ENCODE measurements at places on chromosomes 2 and 18. TPM values are rescaled to one million over a fixed set of nuclear protein-coding genes. Genes with fewer than 3 reads are reported as not detected.

The GRB14 gene
- not detected for total RNA-seq

The ACMSD gene
- not detected for total RNA-seq

The IL1A gene
- 0.17 TPM for total RNA-seq

The SSB gene
- 122 TPM for total RNA-seq

The SLC66A2 gene
- total RNA-seq: 26.8 TPM

The TNFAIP6 gene
- total RNA-seq: not detected

The KIF5C gene
- 18.6 TPM for total RNA-seq

The MOCOS gene
- not detected for total RNA-seq

The AMER3 gene
- total RNA-seq: not detected

The REG3A gene
- not detected for total RNA-seq

The FNDC4 gene
- total RNA-seq: not detected

The TCF23 gene
- not detected for total RNA-seq

The ZNF512 gene
- 34.7 TPM for total RNA-seq

GRCh38 chr2:161265874-161266273 lies 42.4 kb upstream of the PSMD14 start:
- no peak for DNase-seq

DNA sequence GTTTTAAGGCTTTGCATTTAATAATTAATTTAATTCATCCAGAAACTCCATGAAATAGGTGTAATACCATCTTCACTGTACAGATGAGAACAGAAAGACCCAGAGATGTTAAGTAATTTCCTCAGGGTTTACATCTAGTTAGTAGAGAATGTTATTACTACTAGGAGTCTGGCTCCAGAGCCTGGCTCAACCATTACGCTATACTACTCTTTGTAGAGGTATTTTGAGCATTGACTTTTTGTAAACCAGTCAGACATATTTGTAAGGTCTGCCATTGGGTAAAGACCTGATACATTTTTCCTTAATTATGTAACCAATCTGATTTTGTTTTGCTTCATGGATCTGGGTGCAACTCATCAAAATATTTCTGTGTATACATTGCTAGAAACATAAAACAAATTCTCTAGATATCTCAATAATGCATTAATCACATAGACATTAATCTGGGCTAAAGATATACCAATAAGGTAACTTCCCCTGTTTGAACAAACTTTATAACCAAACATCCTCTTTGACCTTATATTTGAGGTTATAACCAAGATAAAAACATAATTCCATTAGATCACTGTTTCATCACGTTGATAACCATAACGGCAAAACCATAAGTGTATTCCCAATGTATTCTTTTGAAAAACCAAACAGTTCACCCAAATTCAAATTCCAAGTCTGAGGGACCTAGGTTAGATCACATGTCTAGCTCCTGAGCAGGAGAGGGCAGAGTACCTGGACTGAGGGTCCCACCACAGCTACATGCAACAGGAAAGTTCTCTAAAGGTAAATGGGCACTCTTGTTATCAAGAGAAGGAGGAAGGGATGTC lies 135.0 kb downstream of the IKZF2 start:
- DNase-seq: no peak

- DNase-seq: no peak
Observed at GRCh38 chr18:23650968-23651927, 11.5 kb downstream of the ANKRD29 start.

DNA sequence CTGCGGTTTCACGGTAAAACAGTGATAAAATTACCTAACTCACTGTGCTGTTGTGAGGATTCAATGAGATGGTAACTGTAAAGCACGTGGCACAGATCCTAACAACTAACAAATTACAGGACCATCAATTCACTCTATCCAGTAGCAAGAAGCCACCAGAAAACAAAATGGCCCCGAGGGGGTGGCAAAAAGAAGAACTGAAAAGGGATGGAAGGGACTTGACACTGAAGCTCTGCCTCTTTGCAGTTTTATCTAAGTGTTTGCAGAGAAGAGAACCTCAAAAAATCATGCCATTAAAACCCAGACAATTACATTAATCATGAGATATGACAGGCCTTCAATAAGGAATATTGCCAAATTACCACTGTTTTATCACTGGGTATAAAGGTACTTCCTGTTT lies 46.7 kb downstream of the IRS1 start:
- DNase-seq: no peak

GRCh38 chr2:171342067-171342413 lies 91.8 kb downstream of the METTL8 start:
- no peak for DNase-seq

GRCh38 chr2:44515416-44515815 lies 153.7 kb downstream of the CAMKMT start:
- no peak for DNase-seq

- DNase-seq: peak; percentile 5
Observed at GRCh38 chr2:194383401-194383800, 1273.6 kb upstream of the SLC39A10 start.

DNA sequence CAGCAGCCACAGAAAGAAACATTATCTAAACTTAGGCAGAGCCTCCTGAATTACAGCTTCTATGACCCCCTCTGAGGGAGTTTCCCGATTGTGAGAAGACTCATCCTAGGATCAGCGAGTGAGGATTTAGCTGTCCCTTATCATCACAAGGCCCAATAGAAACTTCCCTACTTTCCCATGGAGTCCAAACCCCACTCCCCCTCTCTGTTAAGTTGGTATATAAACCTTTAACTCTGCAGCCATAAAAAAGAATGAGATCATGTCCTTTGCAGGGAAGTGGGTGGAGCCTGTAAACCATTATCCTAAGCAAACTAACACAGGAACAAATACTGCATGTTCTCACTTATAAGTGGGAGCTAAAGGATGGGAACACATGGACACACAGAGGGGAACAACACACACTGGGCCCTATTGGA lies 78.8 kb downstream of the MYL12B start:
- DNase-seq: no peak

GRCh38 chr2:199707593-199708185 lies 143.3 kb downstream of the FTCDNL1 start:
- no peak for DNase-seq

DNA sequence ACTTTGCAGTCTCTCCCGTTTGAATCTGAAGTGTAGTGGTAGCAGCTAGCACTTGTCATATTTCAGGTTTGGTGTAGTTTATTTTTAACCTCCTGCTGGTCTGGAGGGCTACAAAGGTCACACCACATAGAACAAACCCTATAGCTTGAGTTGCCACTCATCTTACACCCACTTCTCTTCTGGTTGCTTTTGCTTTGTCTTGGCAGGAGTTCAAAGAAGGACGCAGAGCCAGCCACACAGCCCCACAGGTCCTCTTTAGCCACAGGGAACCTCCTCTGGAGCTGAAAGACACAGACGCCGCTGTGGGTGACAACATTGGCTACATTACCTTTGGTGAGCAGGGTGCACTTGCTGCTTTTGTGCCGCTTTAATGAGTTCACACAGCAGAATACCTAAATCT lies 15.6 kb upstream of the GPBAR1 start:
- DNase-seq: no peak

- no peak for DNase-seq
Observed at GRCh38 chr2:177275040-177275742, 10.7 kb upstream of the NFE2L2 start.

DNA sequence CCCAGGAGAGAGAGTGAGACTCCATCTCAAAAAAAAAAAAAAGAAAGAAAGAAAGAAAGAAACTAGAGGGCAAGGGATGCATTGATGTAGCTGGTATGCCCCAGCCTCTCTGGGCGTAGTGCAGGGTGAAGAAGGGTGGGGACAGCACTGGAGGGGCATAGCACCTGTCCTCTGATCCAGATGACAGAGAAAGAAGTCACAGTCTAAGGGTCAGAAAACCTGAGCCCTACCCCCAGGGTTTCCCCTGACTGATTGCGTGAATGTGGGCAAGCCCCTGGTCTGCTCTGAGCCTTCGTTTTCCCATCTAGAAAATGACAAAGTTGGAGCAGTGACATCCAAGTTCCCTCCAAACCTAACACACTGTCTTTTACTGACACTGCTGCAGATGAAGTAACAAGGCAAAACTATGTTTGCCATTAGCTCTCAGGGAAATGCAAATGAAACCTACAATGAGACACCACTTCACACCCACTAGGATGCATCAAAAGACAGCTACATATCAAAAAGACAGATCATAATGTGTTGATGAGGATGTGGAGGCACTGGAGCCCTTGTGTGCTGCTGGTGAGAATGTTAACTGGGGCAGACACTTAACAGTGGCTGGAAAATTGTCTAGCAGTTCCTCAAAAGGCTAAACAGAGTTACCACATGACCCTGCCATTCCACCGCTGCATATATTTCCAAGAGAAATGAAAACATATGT lies 19.5 kb upstream of the YWHAQ start:
- peak; percentile 17 for DNase-seq

DNA sequence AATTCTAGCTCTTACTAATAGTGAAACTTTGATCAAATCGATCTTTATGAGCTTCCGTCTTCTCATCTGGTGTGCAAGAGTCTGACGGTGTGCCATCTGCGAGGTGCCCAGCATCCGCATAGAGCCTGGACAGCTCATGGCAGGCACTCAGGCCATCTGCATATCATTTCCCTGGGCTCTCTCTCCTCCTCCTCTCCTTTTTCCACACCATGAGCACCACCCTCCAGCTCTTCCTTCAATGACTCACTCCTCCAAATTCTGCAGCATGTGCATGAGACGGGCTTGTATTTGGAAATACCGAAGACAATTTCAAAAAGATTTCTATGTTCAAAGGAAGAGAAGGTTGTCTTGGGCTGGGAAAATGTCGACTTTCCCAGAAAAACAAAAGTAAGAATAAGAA lies 161.1 kb downstream of the CCBE1 start:
- no peak for DNase-seq

DNA sequence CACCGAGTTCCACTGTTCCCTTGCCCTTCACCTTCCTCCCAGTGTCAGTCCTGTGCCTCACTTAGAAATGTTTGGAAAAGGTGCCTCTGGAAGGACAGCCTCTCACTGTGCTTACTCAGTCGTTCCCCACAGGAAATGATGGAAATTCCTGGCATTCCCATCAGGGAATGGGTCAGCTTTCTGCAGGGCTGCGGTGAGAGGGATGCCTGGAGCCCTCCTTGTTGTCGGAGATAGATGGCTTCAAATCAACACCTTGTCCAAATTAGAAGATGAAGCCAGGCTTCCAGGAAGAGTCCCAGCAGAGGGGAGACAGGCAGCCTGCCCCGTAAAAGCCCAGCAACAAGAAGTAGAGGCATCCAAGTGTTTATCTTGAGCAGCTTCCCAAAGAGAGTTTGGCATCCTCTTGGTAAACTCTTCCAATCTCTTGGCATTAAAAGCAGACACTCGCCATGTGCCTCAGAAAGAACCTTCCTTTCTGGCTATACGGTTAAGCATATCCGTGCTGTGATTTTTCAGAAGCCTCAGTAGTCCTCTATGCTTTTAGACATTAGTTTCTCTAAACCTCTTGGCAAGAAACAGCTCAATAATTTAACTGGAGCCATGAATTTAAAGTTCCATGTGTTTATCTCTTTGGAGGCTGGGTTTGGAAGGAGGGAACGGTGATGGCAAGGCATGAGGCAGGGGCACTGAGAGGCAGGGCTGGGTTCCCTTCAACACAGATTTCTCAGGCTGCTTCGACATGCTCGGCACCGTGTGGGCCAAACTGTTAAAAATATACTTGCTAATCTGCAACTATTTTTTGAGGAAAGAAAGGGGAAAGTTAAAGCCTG lies 25.1 kb downstream of the COLEC12 start:
- DNase-seq: no peak

DNA sequence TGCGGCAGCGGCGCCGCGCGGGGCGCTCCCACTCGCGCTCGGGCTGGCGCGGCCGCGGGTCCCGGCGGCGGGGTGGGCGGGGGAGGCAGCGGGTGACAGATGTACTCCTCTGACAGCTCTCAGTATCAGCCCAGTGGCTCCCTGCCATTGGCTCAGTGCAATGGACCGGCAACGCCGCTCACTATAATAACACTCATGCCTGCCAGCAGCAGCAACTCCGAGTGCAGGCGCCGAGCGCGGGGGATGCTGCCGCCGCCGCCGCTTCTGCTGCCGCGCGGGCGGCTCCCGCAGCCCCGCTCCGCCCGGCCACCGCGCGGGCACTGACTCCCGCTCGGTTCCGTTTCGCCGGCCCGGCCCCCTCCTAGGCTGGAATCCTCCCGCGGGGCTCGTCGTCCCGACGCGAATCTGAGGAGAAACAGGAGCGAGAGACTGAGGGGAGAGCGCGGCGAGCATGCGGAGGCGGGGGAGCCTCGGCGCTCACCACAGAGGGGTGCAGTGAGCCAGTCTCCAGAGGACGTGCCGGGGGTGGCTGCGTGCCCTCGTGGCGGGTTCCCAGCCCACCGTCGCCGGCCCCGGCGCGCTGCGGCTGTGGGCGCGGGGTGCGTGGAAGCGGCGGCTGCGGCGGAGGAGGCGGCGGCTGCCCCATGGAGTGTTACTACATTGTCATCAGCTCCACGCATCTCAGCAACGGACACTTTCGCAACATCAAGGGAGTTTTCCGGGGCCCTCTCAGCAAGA lies at the start of gene ZNF804A:
TSS of gene ZNF804A (plus strand) at position 214 of the 738 bp plus-strand sequence. CDS start at position 645, 431 bp downstream.
- no peak for DNase-seq

GRCh38 chr2:27690052-27690451 lies 26.4 kb downstream of the SLC4A1AP start:
- no peak for DNase-seq

DNA sequence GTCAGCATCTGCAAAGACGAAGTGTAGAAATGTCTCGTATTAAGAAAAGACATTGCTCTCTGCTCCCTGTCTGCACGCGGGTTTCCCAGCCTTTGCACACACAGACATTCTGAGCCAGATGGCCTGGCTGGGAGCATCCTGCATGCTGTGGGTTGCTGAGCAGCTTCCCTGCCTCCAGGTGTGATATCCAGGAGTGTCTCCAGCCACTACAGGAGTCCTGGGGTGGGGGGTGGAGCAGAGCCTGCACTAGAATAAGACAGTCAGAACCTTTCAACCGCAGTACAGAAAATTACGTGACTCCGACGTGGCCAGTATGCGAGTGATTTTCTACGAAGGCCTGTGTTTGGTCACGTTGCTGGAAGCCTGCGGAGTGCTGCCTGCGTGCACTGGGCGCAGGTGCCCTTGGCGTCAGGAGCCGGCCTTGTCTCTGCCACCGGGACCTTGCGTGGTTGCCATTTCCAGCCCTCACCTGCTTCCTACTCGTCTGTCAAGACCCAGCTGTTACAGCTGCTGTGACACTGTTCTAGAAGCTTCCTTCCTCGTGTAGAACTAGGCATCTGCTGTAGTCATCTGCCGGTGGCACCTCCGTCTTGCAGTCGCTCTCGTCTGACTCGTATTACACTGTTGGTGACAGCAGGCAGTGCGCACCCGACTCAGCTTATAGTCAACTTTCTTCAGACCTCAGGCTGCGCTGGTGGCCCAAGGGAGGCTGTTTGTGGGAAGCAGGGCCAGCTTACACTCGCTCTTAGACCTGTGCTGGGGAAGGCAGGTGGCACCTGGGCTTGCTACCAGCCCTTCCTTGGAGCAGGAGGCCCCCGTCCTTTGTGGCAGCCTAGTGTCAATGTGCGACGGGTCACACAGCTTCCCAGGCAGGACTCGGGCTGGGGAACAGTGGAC lies 11.2 kb downstream of the CTDP1 start:
- no peak for DNase-seq

GRCh38 chr18:54739476-54739875 lies 88.8 kb upstream of the RAB27B start:
- no peak for DNase-seq
